HCT116 (cell line): ENCODE measurements at places on chromosomes 12 and 14.
A peak's percentile ranks its signal among the peaks of the same experiment; 100 is the strongest.

DNA sequence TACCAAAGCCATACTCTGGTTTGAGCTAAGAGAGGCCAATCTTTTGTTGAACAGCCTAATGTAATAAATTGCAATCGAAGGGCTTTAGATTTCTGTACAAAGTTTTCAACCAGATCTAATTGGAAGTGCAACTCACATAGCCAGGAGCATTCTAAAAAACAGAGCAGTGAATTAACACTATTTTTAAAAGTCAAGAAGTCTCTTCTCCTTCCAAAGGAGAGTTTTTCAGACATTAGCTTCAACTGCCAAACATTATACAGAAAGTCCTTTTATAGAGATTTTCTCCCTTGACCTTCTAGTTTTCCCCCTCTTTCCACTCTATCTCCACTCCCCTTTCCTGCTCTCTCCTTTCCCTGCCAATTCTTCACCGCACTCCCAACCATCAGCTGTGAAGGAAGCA, 259.6 kb downstream of the NOVA1 start:
- DNase-seq, result no peak

DNA sequence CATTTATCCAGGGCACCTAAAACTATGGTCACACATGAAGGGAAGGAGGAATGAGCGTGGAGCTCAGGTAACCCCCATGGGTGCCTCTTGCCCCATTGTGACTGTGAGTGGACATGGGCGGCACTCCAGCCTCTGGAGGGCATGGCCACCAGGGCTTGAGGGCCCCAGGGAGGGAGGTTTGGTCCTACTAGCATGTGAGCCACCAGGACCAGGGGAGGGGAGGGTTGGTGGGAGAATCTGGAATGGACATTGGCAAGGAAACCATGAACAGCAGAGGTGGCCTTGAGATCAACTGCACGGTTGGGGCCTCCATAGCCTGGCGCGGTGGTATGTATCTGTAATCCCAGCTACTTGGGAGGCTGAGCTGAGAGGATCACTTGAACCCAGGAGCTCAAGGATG, 623.6 kb downstream of the AACS start:
- no peak for DNase-seq

- no peak for DNase-seq
Observed at GRCh38 chr12:104796475-104796862, 161.6 kb downstream of the SLC41A2 start.

DNA sequence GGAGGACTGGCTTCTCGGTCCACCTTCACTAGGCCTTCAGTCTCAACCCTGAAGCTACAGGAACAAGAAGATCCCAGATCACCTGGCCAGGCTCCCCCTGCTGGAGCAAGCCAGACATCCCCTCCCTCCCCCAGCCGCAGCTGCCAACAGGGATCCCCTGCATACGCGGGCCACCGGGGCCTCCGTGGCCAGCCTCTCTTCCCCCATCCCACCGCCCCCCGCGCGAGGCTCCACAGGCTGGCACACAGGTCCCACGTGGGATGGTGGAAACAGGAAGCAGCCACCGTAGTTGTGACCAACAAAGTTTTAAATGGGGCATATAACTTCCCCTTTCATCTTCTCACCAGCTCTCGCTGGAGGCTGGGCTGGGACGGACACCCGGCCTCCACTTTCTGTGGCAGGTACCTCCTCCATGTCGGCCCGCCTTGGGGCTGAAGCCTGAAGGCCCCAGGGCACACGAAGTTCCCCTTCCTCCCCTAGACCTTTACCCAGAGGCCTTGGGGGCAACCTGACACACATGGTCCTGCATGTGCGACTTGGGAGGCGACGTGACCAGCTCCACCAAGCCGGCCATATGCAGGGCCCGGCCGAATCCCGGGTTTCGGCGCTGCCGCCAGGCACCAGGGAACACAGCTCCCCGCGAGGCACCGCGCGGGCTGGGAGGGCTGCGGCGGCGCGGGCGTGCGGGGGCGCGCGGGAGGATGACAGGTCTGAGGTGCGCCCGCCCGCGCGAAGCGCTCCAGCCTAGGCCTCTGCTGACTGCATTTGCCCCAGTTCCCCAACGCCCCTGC, 44.4 kb upstream of the PNMA1 start:
- DNase-seq, result peak; percentile 63

DNA sequence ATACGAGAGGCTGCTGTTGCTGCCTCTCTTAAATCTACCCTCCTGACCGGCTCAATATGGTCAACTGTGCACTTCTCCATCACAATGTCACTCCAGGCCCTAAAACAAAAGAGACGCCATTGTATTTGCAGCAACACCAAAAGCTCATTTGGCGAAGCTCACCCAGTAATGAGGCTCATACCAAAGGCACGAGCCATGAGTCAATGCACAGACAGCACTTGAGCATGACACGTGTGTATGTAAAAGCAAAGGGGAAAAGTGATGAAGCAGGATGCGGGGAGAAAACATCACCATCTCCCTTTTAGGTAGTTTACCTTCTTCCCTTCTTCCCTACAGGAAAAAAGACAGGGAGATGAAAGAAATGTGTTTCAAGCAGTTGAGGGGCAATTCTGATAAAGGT, 150.3 kb downstream of the FOXN3 start:
- no peak for DNase-seq

GRCh38 chr14:22646570-22647254, 2.6 kb upstream of the OR6J1 start:
- DNase-seq, result no peak

- no peak for DNase-seq
Observed at GRCh38 chr12:118330421-118331018, 42.2 kb downstream of the TAOK3 start.

- DNase-seq, result no peak
Observed at GRCh38 chr12:97375310-97375709, 87.3 kb upstream of the RMST start.

DNA sequence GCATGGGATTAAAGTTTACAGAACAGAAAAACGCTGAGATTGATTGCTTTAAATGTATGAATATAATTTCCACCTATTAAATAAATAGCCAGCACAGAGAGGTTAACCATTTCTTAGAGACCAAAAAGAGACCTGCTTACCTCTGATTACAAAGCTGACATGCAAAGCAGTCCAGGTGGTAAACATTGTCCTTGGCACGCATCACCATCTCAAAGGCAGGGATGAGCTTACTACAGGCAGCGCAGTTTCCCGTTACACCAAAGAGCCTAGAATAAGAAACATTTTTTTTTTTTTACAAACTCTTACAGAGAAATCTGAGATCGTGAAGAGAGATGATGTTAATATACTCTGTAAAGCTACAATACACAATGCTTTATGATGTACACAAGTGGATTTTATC, 45.7 kb downstream of the LMO3 start:
- DNase-seq, result no peak

DNA sequence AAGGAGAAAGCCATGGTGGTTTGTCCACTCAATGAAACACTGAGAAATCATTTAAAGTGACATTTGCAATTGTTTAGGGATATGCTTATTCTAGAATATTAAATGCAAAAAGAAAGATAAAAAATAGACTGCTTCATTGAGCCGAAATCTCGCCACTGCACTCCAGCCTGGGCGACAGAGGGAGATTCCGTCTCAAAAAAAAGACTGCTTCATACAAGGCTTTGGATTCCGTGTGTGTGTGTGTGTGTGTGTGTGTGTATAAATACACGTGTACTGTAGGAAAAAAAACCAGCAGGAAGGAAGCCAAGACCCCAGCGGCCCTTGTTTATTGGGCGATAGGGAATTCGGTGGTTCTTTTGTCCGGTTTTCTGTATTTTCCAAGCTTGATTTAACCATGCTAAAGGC, 3.2 kb upstream of the ZNF839 start:
- DNase-seq, result no peak

- DNase-seq, result no peak
Observed at GRCh38 chr12:31872831-31873604, 86.2 kb upstream of the RESF1 start.

DNA sequence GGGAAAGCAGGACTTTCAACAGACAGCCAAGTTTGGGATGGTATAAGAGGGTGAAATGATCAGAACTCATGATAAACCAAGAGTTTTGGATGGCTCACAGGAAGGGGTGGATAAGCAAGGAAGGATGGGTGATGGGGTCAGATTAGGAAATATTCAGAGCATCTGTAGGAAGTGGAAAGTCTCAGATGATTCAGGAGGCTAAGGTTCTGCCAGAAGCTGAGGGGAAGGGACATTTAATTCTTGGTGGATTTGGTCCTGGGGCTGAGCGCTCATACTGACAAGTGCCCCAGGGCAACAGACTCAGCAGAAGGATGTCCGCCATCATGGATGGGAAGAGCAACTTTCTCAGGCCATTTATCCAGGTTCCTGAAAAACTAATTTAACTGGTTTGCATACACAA, 28.4 kb upstream of the BDKRB2 start:
- no peak for DNase-seq

DNA sequence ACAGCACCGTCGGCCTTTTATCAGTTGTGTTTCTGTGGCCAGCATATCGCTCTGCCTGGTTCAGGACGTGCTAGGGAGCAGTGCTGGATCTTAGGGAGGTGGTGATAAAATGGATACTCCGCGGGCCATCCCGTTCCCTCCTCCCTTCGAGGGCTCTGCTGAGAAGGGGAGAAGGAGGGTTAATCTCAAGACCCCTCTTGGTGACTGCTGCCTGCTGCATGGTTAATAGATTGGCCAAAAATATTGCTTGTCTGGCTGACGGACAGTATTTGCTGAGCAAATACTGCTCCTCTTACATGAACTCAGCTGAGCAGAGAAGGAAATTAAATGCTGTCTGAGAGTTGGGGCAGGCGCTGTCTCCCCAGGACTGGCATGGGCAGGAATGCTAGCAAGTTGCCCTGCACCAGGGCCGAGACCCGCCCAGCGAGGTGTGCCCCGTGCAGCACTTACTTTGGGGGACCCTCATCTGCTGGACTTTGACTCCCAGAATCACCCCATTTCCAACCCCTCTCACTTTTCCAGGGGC, 1.2 kb downstream of the FBRSL1 start:
- DNase-seq, result no peak

GRCh38 chr14:103045371-103045869, 11.9 kb downstream of the CDC42BPB start:
- DNase-seq, result no peak

GRCh38 chr12:4193821-4194220, 79.7 kb upstream of the CCND2 start:
- no peak for DNase-seq

GRCh38 chr14:93566065-93566693, 135.4 kb downstream of the UNC79 start:
- no peak for DNase-seq

- no peak for DNase-seq
Observed at GRCh38 chr12:16281157-16281556, 3.7 kb upstream of the SLC15A5 start.

DNA sequence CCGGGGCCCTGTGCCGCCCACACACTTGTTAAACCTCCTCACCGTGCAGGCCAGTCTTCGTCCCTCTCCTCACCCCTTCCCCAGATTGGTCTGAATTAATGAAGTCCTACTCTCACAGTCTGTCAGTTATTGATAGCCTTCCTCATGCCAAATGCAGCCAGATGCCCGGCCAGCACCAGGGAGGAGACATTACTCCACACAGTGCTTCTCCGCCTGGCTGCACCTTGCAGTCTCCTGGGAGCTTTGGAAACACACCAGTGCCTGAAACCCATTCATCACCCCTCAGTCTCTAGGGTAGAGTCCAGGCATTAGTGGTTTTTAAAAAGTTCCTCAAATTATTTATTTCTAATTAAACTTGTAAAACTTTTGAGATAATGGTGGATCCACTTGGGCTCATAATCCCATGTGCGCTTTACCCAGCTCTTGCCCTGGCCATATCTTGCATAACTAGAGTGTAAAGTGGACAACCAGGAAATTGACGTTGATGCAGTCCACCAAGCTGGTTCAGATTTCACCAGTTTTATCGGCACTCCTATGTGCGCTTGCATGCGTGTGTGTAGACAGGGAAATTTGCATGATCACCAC, 38.2 kb upstream of the TSPAN9 start:
- DNase-seq, result no peak

GRCh38 chr14:102501751-102502315, 7.7 kb downstream of the ANKRD9 start:
- no peak for DNase-seq

DNA sequence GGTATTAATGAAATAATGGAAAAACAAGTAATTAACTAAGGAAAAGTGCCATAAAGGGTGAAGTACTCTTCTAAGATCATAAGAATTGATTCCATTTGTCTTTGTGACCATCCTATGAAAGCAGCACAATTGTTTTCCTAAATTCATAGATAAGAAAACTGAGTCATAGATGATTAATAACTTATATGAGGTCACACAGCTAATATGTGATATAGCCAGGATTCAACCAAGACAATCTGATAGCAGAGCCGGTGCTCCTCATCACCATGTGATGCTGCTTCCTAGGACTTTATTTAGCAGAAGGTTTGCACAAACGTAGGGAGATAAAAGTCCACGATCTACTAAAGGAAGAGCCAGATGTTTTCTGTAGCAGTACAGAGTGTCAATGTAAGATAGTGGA, 181.5 kb upstream of the SYT1 start:
- DNase-seq, result no peak
